ENCODE measurements at places on chromosomes 7 and 10.

DNA sequence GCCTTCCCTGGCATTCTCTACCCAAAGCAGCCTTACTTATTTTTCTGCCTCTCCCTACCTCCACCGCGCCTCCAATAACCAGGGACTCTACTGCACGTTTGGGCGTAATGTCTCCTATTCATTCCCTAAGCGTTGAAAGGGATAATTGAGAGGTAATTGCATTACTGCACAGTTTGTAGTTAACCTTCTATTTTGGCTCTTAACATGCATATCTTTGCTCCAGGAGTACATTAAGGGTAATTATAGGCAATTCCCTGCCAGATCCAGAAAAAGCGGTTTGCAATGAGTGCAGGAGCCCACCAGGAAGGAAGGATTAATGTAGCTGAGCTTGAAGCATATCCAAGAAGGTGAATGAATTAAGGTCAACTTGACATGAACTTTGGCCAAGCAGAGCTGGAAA is 558.4 kb downstream of the TYW1 start:
- no peak for DNase-seq

GRCh38 chr7:83415840-83416239 is 233.1 kb downstream of the SEMA3E start:
- DNase-seq, result no peak

DNA sequence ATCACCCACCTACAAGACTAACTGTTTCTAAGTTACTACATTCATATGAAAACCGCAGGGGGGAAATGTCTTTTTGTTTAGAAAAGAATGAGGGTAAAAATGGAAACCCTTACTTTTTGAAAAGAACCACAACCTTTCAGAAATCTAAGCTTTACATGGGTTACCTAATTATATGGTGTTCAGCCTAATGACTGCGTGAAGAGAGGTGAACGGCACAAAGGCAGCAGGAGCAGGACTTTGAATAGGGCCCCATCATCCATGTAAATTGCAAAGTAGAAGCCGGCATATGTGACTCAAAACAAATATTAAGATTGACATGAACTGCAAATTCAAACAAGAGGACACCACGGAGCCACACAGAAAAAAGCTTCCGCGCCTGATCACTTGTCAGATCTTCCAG is 25.1 kb downstream of the NEBL start:
- DNase-seq, result no peak

DNA sequence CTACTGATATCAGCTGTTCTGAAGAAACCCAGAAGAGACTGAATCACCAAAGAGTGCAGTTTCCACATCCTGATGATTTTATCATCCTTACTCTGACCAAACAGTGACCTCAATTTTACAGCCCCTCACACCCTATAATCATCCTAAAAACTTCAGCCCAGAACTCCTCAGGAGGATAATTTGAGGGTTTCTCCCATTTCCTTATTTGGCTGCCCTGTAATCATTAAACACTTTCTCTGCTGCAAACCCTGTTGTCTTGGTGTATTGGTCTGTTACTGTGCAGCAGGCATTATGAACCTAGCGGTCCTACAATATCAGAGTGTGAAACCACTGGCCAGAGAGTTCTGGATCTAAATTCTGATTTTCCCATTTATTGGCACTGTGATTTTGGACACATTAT is 141.7 kb downstream of the PCLO start:
- DNase-seq, result no peak

GRCh38 chr10:117431160-117431559 is 55.9 kb upstream of the PDZD8 start:
- no peak for DNase-seq

DNA sequence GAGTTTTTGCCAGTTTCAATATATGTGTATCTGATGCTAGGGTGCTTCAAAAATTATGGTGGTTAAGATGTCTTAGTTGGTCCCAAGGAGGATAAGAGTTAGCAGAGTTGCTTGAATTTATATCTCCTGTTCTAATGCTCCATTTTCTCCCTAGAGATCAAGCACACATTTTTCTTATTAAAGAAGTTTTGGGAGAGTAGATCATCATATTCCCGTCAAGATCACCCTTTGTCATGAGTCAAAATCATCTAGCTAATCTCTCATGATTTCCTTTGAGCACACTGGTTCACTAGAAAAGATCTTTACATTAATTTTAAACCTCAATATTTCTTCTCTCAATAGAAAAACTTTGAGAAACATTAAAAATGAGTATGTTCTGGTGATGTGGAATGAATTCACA is 429.9 kb upstream of the SEMA3A start:
- no peak for DNase-seq

DNA sequence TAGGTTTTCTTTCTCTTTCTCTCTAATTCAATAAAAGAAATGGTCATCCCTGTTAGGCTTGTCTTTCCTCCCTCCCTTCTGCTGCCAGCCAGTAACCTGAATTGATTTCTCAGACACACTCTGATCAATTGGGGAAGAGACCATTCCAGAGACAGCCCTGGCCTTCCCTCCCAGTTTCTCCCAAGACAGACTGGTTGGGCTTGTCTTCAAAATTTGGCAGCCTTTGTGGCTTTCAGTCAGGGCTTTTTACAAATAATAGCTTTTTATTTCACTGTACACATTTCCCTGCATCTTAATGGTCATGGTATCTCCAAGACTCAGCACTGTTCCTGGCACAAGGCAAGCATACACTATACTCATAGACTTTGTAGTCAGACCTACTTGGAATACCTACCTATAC is 33.9 kb downstream of the BCAP29 start:
- no peak for DNase-seq

DNA sequence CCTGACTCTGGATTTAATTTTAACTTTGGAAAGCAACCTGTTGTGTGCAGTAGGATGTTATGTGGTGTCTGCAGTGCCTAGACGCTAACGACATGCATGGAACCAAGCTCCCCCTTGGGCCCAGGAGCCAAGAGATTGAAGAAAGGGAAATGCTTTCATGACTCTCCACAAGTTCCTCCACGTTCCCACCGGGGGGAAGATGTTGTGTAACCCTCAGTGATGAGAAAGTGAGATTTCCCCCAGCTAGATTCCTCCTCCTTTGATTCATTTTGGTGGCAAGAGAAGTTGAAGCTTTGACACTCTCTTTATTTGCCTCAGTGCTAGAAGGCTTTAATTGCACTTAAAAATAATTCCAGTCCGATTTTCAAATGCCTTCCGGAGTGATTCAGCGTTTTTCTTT is 157.9 kb upstream of the INSYN2A start:
- no peak for DNase-seq

Measured in activated CD4-positive, alpha-beta T cell treated with anti-CD3 and anti-CD28 coated beads for 48 hours (primary cell).